ENCODE measurements at places on chromosomes 2 and 18.

DNA sequence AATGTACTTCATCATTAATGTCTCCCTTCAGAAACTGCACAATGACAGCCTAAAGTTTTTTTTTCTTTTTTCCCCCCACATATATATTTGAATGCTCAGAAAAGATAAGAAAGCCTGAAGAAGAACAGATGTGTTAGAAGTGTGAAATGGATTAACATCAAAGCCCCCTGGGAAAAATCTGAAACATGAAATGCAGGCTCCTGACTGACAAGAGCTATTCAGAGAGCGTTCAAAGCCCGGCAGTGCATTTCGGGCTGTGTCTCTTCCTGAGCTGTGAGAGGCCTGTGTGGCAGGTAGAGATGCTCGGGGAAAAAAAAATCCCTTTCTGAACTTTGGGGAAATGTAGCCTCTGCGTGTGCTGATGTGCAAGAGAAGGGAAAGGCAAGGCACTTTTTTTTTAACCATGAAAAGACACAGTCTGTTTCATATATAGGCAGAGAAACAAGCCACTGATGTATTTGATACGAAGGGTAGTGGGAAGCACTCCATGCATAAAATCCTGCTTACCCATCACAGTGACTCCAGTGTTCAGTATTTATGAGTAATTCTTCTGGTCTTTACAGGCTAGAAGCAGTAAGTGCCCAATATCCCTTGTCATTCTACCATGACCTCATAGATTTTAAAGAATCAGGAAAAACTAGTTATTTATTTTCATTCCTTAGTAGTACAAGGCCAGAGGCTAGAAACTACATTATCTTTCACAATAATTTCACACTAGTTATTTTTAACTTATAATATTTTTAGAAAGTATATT, 1574.2 kb upstream of the PIK3C3 start:
- DNase-seq: no peak

DNA sequence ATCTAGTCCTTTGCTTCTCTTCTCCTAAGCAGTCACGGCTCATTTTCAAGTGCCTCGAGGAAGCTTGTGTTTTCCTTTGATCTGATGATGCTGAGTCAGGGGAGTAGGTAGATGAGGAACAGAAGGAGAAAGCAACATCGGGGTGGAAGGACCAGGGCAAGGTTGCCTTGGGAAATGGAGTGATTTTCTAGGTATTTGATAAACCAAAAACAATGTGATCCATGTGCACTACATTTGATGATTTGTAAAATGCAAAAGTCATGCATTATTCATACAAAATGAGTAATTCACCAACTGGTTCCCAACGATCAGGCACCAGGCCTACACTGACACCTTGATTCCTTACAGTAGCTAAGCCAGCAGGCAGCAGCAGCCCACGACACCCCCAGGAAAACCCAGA, 205.3 kb downstream of the ANAPC1 start:
- no peak for DNase-seq

- DNase-seq: no peak
These were observed 33.3 kb downstream of the TMEM37 start for GRCh38 chr2:119464981-119465380.

DNA sequence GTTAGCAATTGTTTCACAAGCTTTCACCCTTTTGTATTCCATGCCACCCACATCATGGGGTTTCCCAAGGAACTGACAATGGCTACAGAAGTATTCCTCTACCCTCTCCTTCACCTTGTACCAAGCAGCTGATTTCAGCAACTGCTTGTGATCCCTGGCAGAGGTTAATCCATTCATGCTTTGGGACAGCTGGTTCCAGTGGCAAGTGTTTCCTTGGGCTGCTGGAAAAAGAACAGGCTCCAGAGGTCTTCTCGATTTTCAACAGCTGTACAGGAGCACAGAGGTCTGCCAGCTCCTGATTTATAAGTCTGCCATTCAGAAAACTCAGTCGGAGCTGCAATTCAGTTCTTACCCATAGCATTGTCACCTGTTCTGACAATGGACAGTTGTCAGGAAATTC, 239.2 kb upstream of the CWC22 start:
- DNase-seq: no peak

- DNase-seq: no peak
These were observed 76.6 kb upstream of the NCKAP5 start for GRCh38 chr2:133644846-133645245.

DNA sequence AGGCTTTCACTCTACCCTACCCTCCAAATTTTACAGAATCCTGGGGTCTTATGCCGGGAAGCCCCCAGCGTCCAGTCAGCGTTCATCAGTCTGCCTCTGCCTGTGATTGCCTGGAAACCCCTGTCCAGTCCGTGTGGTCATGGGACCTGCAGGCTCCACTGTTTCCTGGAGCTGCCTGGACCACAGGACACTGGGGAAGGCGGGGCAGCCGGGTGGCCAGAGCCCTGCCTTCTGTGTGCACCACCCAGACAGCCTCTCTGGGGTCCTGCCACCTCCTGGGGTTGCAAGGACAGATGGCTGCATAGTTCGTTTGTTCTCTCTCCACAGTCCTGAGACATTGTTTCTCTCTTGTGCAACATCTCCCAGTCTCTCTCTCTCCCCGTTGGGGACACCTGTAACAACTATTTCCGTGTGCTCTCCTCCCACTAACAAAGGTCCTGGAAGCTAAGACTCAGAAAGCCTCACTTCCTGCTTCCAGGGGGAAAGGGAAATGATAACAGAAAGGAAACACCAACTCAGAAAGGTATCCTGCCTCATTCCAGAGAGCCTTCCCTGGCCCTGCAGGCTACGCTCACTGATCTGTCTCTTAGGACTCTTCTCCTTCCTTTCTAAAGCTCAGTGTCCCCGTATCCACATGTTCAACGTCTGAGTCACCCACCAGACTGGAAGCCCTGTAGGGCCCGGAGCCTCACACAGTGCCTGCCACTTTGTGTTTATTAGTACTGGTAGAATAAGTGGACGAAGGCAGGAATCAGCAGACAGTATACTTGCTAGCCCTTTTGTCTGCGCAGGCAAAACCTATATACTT, 192.8 kb upstream of the RAB12 start:
- DNase-seq: no peak

GRCh38 chr2:141927536-141927935, 203.3 kb downstream of the LRP1B start:
- DNase-seq: no peak

DNA sequence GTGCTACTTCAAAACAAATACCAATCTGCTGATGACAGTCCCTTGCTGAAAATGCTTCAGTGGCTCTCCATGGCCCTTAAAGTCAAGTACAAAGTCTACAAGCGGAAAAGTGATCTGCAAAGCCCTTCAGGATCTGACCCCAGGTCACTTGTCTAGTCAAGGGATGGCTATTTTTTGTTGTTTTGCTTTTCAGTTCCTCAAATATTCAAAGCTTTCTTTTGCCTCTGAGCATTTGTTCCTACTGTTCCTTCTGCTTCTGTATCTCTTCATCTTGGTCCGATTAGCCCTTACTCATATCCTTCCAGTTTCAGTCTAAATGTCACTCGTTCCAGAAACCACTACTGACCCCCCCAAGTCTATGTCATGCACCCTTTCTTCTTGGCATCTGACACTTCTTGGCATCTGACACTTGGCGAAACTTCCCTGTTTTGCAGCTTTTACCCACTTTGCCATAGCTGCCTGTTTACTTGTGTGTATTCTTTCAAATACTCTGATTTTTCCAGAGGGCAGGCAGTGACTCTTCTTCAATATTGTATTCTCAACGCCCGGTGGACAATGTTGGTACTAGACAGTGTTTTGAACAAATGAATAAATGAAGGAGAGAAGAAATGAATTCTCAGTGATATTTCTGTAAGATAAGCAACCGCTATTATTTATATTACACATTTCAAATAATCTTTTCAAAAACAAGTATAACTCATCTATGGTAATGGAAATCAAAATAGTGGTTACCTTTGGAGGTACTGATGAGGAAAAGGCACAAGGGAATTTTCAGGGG, 175.9 kb upstream of the FN1 start:
- DNase-seq: no peak

- no peak for DNase-seq
These were observed 85.2 kb downstream of the NDUFA10 start for GRCh38 chr2:239939736-239940483.

GRCh38 chr18:79566771-79567431, 112.7 kb upstream of the CTDP1 start:
- DNase-seq: no peak

GRCh38 chr2:210268281-210268680, 43.0 kb upstream of the ACADL start:
- DNase-seq: no peak

- no peak for DNase-seq
These were observed 70.8 kb downstream of the QPCT start for GRCh38 chr2:37415128-37415820.

- no peak for DNase-seq
These were observed 12.9 kb upstream of the NMI start for GRCh38 chr2:151302404-151302803.

GRCh38 chr2:185347445-185347844, 391.2 kb upstream of the FSIP2 start:
- no peak for DNase-seq

- no peak for DNase-seq
These were observed 11.2 kb upstream of the NABP1 start for GRCh38 chr2:191666732-191667131.

GRCh38 chr18:3713708-3714107, 263.7 kb downstream of the TGIF1 start:
- no peak for DNase-seq

DNA sequence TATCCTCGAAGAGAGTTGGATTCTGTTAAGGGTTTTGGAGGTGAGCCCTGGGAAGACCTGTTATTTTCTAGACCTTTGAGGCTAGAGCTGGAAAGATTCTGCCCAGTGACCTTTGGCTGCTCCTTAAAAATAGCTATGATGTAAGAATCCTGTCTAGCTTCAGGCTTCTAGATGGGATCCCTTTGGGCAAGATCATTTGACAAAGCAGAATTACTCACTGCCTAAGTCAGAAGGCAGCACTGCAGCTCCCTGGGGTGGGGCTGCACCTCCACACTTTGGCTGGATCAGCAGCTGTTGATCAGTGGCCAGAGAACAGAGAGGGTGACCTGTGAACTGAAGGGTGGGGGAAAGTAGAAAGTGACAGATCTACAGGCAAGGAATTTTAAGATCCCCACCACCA, 103.8 kb downstream of the ASAP2 start:
- no peak for DNase-seq

DNA sequence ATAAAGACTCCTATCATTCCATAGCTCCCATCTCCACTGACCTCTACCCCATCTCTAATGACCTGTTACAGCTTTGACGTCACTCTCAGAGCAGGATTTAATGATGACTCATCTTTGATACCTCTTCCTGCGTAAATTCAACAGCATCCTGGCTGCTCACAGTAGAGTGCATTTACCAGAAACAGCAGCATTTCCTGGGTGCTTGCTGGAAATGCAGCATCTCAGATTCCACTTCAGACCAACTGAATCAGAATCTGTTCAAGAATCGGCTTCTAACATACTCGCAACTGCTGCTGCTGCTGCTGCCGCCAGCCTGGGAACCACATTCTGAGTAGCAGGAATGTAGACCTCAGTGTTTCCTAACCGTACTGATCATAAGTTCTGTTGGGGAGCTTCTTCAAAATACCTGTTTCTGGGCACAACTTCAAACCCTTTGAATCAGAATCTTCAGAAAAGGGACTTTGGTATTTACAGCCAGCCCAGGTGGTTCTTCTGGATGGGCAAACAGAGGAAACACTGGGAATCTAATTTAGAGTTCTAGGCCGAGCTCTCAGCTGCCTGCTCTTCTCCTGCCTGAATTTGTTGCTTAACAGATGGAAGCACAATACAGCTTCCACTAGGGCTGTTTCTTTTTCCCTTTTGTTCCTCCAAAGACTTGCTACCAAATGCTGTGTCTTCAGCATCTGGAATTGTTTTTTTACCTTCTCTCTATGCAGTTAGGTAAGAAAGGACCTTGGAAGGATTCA, 241.4 kb downstream of the NCKAP5 start:
- no peak for DNase-seq

DNA sequence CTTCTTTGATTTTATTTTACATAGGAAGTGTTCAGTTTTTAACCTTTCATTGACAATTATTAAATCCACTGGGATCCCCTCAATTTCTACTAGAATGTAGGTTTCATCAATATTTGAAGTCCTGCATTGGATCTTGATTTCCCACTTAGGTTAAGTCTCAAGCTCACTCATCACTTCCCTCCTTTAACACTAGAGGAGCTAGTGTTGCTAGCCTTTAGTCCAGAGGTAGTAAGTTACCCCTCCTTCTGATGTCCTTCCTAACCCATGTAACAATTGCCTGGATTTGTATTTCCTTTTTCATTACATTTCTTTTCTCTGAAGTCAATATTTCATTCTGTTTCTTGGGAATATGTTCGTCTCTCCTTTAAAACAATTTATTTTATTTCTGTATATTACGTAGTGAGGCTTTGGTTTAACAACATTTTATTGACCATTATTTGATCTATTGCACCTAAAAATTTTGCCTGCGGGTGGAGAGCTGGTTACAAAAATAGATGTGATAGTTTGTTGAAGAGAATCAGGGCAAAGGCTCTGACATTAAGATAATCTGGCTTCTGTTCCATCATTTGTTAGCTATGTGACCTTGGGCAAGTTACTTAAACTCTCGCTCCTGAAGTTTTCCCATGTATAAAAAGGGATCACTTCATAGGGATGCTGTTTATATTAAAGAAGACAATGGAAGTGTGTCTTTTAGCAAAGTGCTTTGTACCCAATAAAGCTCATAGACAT, 833.0 kb downstream of the SLC4A3 start:
- no peak for DNase-seq

- no peak for DNase-seq
These were observed 55.0 kb upstream of the PKDCC start for GRCh38 chr2:41992671-41993434.

DNA sequence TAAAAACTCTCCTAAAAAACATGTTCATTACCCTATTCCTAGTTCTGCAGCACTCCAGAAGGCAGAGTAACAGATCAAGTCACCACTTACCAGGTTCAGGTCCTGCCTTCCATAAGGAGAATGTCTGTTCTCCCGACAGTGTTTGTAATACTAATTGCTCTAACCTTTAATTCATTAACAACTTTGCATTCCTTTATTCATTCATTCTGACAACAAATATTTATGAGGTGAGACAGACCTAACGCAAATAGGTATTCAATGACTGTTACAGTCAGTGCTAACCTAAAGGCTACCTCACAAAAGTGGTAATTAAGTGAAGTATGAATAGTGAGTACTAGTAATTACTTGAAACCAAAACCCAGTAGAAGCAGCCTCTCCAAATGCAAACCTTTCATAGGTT, 224.0 kb downstream of the AFF3 start:
- DNase-seq: no peak

GRCh38 chr18:63187791-63188460, 131.6 kb downstream of the BCL2 start:
- no peak for DNase-seq

- no peak for DNase-seq
These were observed 20.1 kb upstream of the LTBP1 start for GRCh38 chr2:32926708-32927084.

GRCh38 chr2:172098650-172099471, 3.8 kb downstream of the DLX2 start:
- DNase-seq: no peak

Measured in activated CD4-positive, alpha-beta T cell treated with anti-CD3 and anti-CD28 coated beads, Interleukin-2, amount 50 U/mL, for 48 hours (primary cell).